ENCODE measurements at places on chromosomes 13 and 19.
A peak's percentile ranks its signal among the peaks of the same experiment; 100 is the strongest.

GRCh38 chr13:28865149-28865744 lies 45.1 kb downstream of the MTUS2 start:
- no peak for DNase-seq

- DNase-seq, result no peak
Measured at GRCh38 chr13:69769608-69770007, 338.0 kb upstream of the ATXN8OS start.

DNA sequence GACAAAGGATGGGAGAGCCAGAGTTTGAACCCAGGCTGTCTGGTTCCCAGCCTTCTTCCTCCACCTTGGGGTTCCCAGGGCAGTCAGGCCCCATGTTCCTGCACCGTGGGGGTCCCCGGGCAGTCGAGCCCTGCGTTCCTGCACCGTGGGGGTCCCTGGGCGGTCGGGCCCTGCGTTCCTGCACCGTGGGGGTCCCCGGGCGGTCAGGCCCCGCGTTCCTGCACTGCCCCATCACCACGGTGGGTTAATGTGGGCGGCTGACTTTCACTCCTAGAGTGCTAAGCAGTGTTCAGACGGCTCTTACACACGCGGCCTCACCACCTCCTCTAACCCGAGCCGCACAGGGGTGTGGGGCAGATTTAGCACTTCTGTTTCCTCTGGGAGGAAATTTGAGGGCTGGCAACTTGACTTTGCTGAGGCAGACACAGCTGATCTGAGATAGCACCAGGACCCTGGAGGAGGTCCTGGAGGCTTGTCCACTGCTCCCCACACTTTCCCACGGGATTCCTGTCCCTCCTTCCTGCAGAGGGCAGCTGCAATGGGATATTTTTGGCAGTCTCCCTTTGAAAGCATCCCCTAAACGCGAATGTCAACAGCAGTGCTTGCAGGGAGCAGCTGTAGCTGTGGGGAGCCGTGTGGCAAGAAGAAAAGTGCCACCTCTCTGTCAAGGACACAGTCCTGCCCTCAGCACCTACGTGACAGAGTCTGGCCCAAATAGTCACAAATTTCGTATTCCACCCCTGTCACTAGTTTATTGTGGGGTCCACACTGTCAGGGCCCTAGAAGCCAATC lies 239.4 kb downstream of the TEX29 start:
- no peak for DNase-seq

- no peak for DNase-seq
Measured at GRCh38 chr13:24925318-24926231, 161.6 kb downstream of the RNF17 start.

GRCh38 chr13:21672796-21673538 lies 2.1 kb downstream of the FGF9 start:
- no peak for DNase-seq

DNA sequence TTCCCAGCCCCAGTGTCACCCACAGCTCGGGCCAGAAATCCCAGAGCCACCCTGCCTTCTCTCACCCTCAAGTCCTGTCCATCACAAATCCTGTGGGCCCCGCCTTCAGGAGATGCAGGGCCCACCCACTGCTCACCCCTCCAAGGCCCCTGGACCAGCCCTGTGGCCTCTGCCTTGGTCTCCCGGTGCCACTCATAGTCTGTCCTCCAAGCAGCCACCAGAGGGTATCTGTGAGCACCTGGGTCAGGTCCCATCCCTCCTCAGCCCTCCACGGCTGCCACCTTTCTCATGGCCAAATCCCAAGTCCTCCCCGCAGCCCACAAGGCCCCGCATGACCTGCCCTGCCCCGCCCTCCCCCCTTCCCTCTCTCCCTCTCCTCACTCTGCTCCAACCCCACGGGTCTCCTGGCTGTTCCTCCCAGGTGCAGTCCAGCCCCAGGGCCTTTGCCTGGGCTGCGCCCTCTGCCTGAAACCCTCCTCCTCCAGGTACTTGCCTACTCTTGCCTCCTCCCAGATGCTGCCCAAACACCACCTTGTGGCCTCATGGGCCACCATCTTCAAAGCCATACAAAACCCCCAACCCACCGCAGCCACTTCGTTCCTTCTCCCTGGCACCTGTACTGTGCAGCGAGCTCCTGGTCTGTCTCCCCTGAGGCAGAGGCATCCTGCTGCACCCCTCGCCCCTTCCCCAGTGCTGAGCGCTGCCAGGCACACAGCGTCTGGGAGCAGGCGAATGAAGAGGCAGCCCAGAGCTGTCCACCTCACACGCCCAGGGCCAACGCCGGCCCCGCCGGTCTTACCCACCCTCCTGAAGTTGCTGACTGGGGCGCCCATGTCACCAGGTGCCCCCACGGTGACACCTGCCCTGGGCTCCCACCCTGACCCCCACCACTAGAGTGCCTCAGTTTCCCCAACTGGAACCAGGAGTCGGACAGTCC lies 13.2 kb upstream of the UQCR11 start:
- DNase-seq, result peak; percentile 47

DNA sequence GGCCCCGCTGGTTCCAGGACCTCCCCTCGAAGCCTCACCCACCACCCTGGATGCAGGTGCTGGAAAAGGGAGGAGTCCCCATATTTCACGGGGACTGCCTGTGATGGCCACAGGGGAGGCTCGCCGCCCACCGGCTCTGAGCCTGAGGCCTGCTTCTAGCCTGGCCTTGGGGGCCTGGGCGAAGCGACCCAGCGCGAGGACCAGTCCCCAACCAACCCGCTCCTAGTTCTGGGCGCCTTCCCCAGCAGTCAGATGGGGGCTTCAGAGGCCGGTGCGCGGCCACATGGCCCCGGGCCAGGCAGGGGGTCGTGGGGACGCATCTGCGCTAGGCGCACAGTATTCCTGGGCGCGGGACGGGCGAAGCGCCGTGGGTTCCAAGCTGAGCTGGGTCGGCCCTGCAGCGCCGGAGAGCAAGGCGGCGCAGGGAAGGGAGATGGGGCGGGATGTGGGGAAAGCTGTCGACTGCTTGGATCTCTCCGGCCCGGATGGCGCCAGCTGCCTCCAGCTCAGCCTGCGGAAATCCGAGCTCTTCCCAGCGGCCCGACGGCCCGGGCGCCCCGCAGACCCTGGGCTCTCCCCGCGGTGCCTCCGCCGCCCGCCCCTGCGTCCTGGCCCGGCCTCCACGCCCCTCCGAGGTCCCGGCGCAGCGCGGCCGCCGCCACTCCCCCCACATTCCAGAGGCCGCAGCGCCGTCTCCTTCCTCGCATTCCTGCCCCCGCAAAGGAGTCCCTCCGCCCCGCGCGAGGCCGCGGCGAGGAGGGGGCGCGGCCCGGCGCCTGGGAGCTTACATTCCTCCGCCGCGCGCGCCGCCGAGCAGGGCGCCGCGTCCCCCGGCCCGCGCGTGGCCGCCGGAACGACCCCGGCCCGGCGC lies at the start of gene WTIP:
Gene WTIP, plus strand, starts transcription at position 788 of the 871 bp plus-strand sequence. CDS start 217 bp downstream, outside the sequence.
- DNase-seq, result peak; percentile 55

DNA sequence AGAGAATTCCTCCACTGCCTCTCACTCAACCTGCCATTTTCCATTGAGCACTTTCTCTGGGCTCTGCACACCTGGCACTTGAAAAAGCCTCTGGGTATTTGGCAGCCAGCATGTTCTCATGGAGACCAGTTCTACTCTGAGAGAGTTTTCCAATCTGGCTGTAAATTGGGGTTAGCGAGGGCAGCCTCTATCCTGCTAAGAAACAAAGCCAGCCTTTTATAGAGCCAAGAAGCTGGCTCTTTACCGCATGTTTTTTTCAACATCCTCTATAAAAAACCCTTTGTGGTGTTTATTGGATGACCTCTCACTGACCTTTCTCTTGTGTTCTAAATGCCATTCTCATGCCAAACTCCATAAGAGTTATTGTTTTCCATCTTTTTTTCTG lies 52.6 kb upstream of the RCBTB2 start:
- no peak for DNase-seq

GRCh38 chr19:273393-273792 lies 17.8 kb downstream of the PLPP2 start:
- no peak for DNase-seq

- no peak for DNase-seq
Measured at GRCh38 chr13:40228496-40228895, 437.9 kb downstream of the FOXO1 start.

DNA sequence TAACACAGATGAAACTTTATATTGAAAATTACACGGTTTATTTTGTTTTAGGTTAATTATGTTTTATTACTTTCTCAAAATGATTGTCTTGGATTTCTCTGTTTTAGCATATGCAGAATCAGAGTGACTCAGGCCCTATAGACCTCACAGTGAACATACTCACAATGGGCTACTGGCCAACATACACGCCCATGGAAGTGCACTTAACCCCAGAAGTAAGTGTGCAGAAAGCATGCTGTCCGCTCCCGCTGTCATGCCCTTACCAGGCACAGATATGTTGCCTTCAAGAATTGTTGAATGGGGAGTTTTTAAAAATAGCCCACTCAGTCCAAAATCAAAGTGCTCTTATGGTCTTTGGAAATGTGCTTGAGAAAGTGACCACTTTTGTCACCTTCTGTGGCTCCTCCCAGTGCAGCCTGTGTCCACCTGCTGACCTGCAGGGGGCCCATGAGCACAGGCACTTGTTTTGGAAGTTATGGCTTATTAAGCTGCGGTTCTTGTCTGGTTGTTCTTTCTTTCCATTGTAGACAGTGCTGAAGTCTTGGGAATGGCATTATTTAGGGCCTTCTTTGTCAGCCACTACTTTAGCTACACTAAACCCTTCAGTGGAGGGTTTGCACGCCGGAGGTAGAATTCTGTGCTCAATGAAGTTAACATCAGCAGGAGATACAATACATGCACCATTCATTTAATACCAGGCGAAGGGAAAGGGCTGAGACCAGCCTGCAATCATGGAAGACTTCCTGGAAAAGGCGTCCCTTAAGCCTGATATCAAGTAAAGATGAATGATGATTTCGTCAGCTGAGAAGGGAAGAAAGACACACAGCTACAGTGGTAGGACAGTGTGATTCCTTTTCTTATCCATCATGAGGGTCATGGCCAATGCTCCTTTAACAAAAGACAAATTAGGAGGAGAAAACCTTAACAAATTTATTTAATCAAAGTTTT lies 36.7 kb downstream of the CUL4A start:
- no peak for DNase-seq

GRCh38 chr13:95301968-95302393 lies 730 bp upstream of the ABCC4 start:
- DNase-seq, result no peak

GRCh38 chr19:6489278-6490061 lies 7.9 kb upstream of the DENND1C start:
- no peak for DNase-seq

DNA sequence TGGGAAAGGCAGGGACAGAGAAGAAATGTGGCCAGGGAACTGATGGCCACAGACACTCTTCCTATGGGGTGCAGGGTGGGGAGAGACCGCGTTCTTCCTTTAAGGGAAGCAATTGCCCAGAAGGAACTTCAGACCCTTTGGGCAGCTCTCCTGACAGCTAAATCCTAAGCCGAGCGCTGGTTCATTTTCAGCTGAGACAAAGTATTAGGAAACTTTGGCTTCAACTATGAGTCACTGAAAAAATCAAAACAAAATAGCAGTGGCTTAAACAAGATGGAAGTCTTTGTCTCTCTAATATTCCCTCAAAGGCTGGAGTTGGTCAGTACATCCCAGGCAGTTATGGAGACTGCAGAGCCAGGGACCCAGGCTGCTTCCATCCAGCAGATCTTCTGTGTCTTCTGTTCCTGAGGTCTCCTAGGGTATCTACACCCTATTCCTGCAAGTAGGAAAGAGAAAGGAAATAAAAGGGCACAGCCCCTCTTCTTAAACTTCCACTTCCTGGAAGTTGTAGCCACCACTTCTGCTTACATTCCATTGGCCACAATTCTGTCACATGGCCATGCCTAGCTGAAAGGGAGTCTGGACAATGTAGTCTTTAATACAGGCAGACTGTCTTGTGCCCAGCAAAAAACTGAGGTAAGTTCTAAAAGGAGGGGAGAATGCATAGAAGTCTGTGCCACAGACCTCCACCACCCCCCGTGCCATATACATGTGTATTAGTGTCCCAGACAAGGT lies 163.5 kb downstream of the KATNAL1 start:
- peak; percentile 15 for DNase-seq

DNA sequence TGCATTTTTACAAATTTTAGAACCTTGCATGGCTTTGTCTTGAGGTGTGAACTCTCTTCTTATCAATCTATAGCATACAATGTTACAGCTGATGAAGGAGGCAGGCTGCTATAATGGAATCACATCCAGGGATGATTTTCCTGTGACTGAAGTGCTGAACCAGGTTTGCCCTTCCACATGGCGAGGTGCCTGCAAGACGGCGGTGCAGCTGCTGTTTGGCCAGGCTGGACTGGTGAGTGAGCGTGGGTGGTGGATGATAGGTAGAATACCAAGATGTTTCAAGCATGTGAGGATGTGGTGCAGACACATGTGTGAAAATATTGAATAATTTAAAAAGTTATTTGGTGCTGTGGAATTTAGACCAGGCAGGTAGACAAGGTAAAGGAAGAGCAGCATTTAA lies 34.9 kb upstream of the GPI start:
- DNase-seq, result no peak

- DNase-seq, result no peak
Measured at GRCh38 chr13:113088691-113089020, 16.9 kb upstream of the F7 start.

DNA sequence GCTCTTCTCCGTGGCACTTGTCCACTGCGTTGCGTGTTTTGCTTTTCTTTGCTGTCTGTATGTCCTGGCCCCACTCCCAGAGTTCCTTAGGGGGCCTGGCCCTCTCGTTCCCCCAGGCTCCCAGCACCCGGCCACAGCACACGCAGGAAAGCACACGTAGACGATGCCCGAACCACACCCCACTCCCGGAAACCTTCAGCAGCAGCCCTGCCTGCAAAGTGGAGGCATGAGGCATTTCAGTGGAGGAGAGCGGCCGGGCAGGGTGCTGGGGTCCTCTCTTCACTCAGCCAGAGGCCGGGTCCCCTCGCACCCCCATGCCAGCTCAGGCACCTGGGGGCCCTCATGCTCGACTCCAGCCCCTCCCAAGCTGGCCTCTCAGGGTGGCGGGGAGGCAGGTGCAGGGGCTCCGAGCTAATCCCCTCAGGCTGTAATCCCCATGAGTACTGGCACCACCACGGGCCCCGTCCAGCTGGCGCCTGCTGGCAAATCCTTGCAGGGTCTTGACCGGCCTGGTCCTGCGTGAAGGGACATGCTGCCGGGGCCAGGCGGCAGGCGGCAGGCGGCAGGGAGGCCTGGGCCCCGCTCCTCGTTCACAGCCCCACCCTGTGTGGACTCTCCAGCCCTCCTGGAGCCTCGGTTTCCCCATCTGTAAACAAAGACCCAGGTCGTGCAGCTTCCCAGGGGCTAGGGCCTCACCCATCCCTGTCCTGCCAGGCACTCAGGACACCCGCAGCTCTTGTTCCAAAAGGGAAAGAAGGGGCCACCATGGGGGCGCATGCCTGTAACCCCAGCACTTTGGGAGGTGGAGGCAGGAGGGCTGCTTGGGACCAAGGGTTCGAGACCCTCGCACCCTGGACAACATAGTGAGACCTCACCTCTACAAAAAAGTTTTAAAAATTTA lies 7.0 kb downstream of the PIP5K1C start:
- DNase-seq, result no peak

DNA sequence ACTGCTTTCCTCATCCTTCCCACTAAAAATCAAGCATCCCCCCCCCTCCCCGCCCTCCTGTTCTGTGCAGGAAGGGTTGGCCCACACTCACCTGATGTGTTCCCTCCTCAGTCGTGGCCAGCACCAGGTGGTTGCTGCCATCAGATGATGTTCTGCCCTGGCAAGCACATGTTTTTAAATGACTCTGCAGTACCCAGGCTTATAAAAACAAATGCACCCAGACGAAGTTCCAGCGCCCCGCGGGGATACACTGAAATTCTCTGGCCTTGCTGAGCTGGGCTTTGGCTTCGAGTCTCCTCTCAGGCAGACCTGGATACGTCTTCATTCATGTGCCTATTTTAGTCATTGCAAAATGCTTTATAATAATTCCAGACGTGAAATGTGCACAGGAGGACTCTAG lies 316.3 kb downstream of the DLEU7 start:
- DNase-seq, result no peak
